ENCODE measurements at places on chromosomes 7 and 10. TPM values are rescaled to one million over a fixed set of nuclear protein-coding genes. Genes with fewer than 3 reads are reported as not detected.

GRCh38 chr7:105068886-105069285 lies 54.9 kb downstream of the KMT2E start:
- no peak for DNase-seq

DNA sequence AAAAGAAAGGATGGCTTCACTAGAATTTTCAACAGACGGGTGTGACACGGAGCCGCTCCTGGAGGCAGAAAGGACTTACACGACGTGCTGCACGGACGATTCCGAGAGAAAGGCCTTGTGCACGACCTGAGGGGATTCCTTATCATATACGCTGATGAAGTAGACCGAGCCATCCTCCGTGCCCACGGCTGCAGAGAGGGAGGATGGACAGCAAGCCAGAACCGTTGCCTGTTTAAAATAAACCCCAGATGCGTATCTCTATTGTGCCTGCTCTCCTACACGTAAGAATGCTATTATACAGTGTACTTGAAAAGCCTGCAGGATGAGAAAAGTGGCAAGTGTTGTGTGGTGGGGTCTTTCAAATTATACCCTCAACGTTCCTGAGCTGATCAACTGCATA lies 38.4 kb downstream of the CFAP43 start:
- DNase-seq: no peak

- DNase-seq: no peak
Measured at GRCh38 chr10:2980116-2980515, 87.2 kb upstream of the PFKP start.

- peak; percentile 84 for DNase-seq
Measured at GRCh38 chr10:72009425-72010081, 45.4 kb downstream of the CHST3 start.

- DNase-seq: no peak
Measured at GRCh38 chr10:110486680-110487410, 10.9 kb upstream of the DUSP5 start.

DNA sequence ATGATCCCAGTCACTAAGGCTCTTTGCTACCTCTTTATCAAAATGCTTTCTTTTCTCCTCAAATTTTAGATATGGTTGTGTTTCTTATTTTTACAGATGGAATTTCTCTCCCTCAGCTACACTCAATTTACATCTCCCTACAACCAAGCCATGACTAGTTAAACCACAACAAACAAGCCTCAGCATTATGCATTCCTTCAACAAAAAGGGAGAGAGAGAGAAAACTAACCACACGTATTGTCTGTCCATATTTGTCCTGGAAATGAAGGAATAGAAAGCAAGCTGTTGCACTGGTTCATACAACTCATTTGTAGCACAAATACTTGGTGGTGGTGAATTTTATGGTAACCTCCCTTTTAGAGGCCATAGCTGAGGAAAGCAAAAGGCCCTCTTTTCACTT lies 286.4 kb downstream of the AHR start:
- no peak for DNase-seq

- no peak for DNase-seq
Measured at GRCh38 chr7:44466300-44467216, 23.9 kb downstream of the NUDCD3 start.

DNA sequence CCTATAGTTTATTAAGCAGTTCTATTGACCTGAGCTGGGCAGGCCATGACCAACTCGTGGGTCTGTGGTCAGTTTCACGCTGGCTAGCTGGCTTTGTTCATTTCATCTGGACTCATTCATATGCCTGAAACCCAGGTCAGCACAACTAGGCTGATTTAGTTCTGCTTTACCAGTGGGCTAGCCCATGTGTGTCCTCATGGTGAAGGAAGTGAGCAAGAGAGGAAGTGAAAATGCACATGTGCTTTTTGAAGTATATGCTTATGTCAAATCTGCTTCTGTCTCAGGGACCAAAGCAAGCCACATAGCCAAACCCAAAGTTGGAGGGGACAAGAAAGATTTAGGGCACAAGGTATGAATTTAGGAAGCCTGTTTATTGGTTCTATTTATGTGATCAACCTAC lies 154.5 kb downstream of the RNF133 start:
- no peak for DNase-seq

- DNase-seq: no peak
Measured at GRCh38 chr7:30459591-30460245, 18.9 kb downstream of the NOD1 start.

DNA sequence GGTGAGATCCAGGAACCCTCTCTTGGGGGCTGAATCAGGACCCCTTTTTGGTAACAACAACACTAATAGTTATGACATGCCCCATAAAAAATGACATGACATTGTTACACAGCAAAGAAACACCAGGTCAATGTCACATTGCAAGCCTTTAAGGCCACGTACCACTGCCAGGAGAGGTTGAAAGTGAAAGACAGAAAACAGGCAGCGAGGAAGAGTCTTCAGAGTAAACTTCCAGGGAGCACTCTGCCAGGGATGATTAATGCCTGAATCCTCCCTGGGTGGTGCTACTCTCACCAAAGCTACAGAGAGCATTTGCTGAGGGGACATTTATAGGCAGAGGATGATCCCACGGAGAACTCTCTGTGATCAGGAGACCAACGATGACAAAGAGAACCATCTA lies 551.6 kb downstream of the CALN1 start:
- DNase-seq: no peak

DNA sequence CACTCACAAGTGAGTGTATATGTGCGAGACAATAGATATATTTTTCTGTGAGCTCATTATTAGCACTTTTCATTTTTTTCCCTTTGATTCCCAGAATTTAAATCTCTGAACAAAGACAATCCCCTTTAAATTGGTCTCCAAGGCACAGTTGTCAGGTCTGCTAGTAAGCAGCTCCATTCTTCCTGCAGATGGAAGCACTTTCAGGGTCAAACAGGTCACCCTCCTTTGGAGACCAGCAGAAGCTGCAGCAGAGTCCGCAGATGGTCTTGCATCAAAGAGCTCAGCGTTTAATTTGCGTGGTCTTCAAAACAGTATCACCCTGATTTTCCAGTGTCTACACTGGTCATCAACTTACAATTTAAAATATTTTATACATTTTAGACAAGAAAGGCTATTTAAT lies 543.8 kb downstream of the ARL4A start:
- DNase-seq: no peak

DNA sequence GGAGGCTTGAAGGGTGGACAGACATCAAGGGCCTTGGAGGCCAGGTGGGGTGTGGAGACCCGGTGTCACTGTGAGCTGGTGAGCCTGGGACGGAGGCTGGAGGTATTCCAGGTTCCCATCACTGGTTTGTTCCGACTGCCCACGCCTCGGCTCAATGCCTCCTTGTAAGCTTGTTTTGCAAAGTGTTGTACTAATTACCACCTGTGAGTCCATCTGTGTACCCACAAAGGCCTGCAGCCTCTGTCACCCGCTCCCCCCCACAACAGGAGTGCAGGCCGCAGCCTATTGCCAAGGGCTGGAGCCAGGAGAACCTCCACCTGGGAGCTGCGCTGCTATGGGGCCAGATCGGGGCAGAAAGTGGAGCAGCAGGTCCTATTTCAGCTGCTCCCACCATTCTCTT lies 521.8 kb upstream of the DPP6 start:
- no peak for DNase-seq

DNA sequence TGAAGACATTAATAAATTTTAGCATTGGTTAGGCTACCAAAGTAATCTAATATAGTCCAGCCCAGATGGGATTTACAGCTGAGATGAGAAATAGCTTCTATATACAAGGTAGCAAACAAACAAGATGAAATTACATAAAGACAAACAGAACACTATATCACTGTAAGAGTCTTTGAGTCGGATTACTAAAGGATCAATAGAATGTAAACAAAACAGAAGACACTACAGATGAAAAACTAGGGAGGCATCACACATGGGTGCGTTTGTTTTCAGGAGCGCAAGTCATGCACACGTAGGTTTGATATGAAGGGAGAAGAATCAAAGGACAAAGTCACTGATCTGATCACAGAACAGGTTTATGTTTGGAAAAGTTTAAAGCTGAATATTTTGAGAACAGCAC lies 26.5 kb downstream of the MPP7 start:
- no peak for DNase-seq

DNA sequence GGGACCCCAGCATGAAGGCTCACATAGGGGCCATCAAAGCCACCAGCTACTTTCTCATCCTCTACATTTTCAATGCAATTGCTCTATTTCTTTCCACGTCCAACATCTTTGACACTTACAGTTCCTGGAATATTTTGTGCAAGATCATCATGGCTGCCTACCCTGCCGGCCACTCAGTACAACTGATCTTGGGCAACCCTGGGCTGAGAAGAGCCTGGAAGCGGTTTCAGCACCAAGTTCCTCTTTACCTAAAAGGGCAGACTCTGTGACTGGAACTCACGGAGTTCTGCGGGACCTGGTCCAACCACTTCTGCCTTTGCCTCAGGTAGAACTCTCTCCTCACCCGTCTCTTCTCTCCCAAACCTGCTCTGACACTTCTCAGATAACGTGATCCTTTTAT lies 945 bp downstream of the TAS2R40 start:
- no peak for DNase-seq

DNA sequence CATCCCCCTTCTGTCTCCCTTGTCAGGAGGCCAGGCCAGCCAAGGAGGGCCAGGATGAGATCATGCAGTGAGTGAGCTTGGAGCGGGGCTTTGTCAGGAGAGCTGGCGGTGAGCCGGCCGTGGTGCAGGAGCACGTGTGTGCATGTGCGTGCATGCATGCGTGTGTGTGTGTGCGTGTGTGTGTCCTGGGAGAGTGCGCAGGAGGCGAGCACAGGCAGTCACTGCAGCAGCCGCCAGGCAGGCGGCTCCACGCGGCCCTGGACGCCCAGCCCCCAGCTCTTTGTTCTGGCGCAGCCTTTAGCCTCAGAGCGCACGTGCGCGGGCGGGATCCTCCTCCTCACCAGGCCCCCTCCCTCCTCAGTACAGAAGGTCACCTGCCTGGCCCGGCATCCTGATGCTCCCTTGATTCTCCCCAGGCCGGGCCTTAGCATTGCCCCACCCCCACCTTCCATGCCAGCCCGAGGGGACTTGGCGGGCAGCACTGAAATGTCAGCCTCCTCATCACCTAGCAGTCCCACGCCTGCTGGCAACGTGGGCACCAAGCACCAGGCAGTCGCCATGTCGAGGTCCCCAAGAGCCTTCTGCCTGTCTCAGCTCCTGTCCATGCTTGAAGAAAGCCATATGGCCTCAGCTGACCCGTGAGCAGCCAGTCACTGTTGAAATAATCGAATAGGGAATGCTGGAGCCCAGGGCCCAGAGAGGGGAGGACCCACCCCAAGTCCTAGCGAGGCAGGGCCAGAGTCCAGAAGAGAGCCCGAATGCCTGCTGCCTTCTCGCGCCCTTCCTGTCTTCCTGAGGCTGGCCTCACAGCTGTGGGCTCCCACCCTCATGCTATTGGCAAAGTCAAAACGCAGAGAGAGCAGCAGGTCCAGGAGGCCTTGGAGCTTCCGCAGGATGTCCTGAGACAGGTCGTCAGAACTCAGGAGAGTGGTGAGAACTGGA lies 125.9 kb upstream of the PPIF start:
- DNase-seq: no peak

DNA sequence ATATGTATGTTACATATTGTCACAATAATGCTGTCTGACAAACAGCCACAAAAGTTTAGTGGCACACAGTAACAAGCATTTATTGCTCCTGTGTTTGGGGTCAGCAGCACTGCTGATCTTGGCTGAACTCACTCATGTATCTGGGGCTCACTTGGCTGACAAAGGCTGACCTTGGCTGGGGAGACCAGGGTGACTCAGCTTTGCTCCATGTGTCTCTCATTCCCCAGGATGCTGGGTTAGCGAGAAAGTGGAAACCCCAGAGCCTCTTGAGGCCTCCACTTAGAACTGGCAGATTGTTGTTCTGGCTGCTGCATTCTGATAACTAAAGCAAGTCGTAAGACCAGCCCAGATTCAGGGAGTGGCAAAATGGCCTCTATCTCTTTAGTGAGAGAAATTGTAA lies 217.3 kb upstream of the HABP2 start:
- DNase-seq: no peak

The KIF11 gene
- polyA plus RNA-seq: 35.2 TPM

The PTPN20 gene
- polyA plus RNA-seq: 3.5 TPM

The ZNF722 gene
- polyA plus RNA-seq: 0.06 TPM

The IL2RA gene
- polyA plus RNA-seq: not detected

Data from right renal pelvis (tissue), 4 donors.